ENCODE measurements at places on chromosomes 11 and 22.

GRCh38 chr11:109236696-109237095 is 185.3 kb upstream of the C11orf87 start:
- no peak for DNase-seq

- DNase-seq = no peak
Observed at GRCh38 chr11:1906181-1906580, 13.3 kb upstream of the TNNT3 start.

- DNase-seq = peak; percentile 19
Observed at GRCh38 chr11:76209973-76210930, 4.0 kb upstream of the WNT11 start.

DNA sequence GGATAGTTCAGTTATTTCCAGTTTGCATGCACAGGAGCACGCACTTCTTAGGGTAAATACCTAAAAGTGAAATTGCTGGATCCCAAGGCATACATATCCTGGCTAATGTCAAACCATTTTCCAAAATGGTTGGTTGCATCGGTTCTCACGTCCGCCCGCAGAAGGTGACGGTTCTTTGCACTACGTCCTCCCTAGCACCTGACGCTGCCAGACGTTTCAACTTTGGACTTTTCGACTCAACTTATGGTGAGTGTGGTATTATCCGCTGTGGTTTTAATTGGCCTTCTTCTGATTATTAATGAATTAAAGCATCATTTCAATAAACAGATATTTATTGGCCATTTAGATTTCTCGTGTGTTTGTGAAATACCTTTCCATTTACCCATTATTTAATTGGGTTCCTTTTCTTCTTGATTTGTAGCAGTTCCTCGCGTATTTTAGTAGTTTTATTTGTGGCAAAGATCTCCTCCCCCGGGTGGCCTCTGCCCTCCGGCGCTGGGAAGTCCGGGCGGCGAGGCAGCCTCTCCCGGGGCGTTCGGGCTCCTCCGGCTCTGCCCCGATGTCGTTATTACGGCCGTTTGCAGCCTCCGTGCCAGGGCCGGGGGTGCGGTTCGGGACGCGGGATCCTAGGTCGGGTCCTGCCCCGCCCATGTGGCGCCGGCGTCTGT is at the start of gene JHY:
TSS of gene JHY (plus strand) at position 571 of the 668 bp plus-strand sequence. CDS start 3,091 bp downstream, outside the sequence.
- DNase-seq = no peak

DNA sequence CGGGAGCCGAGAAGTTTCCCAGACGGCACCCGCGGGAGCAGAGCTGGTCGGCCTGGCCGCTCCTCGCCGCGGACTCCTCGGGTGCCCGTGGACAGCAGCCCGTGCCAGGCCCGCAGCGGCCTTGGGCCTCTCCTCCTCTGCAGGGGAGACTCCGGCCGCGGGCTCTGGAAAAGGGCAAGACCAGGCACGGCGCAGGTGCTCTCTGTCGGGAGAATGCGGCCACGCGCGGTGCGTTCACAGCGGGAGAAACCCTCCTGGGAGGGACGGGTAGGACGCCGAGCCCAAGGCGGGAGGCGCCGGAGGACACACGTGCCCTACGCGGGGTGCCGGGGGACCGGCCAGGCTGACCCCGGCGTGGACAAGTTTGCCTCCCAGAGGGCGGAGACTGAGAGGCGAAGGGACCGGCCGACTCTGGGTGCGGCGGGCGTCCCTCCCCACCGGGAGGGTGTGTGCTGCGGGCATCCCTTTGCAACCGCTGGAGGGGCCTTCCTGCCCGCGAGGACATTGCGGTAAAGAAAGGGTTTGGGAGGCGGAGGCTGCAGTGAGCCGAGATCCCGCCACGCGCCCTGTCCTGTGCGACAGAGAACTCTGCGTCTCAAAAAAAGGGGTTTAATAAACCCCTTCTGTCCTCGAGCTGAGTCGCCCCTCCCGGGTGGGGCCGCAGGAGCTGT is 2.3 kb downstream of the IFITM1 start:
- DNase-seq = no peak

DNA sequence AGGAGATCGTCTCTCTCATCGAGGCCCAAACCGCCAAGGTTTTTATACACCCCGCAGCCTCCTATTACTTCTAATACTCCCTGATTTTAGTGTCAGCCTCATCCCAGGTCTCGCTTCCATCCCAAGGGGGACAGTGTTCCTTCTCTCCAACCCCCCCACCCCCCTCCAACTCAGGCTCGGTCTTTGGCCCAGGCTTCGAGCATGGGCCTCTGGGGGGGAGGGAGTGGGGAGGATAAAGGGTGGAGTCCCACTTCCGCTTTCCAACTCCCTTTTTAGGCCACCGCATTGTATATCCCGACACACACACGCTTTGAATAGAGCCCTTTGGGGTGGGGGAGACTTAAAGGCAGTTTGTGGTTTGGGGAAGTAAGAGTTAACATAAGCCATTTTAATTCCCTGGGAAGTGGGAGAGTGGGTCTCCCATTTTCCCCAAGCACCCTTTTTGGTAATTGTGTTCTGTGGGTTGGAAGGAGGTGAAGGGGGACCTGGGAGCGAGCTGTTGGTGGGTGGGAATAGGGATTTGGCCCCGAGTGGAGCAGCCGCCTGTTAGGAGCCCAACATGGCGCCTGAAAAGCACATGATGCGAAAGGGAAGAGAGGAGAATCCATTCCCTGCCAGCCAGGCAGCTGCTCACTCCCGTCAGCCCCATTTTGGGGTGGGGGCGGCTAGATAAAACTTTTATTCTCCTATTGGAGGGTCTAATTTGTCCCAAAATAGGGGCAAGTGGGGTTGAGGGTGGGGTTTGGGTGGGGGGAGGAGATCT is 844 bp downstream of the PCF11 start:
- DNase-seq = no peak

DNA sequence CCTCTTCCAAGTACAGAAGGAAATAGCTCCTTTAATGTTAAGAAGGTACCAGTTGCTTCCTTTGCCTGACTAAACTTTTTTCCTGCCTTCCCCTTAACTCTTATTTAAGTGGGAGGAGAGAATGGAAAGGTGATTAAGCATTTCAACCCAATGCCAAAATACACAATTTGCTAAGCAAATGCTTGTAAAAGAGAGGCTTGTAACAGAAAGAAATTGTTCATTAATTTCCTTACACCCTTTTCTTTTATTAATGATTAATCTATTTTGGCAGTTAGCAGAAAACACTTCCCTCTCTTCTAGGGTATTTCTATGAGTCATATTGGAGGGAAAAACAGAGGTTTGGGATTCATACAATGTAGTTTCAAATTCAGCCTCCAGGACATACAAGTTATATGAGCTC is 427.6 kb upstream of the FAT3 start:
- no peak for DNase-seq

- no peak for DNase-seq
Observed at GRCh38 chr11:122271137-122271536, 155.1 kb upstream of the BLID start.

GRCh38 chr22:44348971-44349560 is 36.3 kb upstream of the SHISAL1 start:
- no peak for DNase-seq

DNA sequence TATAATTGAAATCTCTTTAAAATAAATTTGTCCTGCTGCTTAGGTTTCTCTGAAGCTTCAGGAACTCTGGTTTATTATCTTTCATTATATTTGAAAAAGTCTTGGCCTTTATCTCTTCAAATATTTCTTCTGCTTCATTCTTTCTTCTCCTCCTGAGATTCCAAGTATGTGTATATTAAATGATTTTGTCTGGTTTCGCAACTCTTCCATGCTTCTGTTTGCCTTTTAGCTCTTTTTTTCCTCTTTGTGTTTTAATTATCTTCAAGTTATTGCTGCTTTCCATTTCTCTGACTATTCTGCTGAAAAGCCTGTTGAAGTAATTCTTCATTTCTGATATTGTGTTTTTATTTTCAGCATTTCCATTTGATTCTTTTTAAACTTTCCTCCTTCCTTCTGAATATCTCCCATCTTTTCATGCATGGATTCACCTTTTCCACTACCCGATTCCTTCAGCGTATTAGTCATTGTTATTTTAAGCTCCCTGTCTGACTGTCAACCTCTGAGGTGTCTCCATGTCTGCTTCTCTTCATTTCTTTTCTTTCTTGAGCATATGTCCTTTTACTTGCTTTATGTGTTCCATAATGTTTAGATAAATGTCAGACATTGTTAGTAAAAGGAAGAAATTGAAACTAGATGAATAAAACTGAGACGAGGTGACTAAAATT is 46.6 kb upstream of the CTSC start:
- DNase-seq = no peak

DNA sequence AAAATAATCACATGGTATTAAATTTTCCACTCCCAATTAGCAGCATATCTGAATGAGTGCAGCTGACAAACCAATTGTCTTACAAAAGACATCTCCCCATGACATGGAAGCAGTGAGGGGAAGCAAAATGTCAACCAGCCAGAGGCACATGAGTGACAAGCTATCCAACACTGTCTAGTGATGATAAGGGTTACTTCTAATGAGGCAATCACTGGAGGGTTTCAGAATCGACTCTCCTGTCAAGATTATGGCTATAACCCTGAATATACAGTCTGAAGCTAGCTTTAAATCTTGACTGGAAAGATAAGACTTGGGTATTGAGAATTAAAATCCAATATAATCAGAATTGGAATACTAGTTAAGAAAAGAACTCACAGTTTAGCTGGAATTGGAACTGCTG is 50.3 kb downstream of the AMBRA1 start:
- no peak for DNase-seq

DNA sequence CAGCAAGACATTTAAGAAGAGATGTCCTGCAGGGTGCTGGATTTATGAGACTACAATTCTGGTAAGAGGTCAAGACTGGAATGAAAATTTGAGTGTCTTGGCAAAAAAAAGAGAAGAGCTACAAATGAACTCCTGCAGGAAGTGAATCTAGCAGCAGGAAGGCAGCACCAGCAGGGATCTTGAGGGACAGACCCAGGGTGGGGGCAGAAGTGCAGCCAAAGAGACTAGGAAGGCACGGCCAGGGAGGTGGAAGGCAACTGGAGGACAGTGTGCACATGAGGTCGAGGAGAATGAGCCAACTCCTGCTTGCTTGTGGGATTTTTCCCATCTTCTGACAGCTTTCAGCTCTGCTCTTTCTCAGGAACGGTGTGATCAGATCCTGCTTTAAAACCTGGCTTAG is 263.2 kb downstream of the BUD13 start:
- DNase-seq = no peak

DNA sequence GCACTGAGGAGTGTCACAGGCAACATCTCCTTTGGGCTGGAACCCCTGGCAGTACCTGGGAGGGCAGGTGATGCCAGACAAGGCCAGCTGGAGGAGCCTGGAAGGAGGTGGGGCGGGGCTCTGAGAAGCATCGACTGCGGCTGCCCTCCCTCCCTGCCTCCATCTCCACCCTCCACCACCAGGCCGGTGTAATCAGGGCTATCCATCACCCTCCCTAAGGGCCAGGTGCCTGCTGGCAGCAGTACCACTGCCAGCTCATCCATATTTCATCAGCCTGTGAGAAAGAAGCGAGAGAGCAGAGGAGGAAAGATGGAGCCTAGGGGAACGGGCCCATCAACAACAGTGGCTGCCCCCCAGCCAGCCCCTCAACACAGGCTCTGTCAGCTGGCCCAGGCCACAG is 51.4 kb upstream of the RASD2 start:
- no peak for DNase-seq

DNA sequence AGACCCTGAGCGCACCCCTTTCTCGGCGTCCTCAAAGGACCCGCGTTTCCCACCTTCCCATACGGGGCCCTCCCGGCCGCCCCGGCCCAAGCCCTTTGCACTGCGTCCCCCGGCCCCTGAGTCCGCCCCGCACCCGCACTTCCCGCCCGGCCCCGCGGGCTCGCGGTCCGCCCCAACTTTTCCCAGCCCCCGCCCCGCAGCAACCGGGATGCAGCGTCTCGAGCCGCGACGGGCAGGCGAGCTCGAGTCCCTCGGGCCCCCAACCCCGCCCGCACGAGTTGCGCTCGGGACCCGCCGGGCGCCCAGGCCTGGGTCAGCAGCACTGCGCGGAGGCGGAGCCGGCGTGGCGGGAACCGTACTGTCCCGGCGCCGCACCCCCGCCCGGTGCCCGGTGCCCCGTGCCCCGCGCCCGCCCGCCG is 371 bp downstream of the SMCO4 start:
- no peak for DNase-seq

DNA sequence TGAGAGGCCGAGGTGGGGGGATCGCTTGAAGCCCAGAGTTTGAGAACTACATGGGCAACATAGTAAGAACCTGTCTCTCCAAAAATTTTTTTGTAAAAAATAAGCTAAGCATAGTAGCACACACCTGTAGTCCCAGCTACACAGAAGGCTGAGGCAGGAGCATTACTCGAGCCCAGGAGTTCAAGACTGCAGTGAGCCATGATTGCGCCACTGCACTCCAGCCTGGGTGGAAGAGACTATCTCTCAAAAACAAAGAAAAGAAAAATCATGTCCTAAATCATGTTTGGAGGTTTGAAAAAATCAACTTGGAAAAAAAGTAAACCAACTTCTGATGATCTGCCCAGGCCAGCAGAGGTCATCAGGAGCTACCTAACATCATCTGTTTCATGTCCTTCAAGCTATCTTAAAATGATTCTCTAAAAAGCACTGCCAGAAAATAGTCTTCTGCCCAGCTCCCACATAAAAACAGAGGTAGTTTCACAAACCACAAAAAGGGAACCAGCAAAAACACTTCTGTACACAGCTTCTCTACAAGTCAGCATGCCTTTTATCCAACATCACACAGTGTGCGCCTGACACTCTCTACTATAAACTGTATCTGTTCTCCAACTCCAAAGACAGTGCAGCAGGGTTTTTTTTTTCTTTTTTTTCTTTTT is 165.0 kb downstream of the SOX6 start:
- DNase-seq = no peak

DNA sequence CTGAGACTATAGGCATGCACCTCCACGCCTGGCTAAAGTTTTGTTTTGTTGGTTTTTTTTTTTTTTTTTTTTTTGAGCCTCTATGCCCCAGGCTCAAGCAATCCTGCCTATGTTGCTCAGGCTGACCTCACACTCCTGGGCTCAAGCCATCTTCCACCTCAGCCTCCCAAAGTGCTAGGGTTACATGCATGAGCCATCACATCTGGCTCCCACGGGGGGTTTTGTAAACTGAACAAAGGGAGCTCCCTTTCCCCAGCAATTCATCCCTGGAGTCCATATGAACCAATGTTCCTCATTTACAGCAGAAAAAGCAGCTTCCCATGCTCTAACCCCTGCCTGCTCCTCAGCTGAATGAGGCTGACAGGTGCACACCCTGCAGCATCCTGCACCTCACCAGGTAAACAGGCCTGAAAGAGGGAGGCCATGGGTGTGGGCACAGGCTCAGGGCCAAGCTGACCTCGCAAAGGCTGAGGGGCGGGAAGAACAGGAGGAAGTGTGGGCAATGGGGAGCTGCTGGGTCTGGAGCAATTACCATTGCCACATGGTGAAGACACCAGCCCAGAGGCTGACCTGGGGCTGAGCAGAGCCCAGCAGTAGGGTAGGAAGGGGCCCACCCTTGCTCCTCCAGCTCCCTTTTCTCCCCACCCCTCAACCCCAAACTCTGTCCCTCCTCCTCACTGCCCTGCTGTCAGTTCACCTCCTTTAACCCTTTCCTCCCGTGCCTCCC is 58.2 kb downstream of the RBX1 start:
- no peak for DNase-seq
